ENCODE measurements at places on chromosomes 4 and X.

DNA sequence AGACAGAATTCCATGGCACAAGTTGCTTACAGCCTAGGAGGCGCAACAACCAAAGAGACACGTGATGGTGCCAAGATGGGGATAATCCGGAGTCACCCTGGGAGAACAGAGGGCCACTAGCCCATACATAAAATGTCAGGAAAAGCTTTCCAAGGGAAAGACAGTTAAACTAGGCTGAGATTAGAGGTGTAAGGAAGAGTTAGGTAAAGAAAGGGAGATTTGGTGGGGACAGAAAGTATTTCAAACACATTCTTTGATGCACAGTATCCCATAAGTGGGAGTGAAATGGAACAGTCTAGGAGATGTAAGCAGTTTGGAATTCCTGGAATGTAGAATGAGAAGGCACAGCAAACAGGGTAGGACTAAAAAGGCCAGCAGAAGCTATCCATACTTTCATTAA, 860.9 kb upstream of the LCORL start:
- peak; percentile 84 for DNase-seq

- no peak for DNase-seq
These were observed 87.9 kb downstream of the BCOR start for GRCh38 chrX:40009890-40010289.

GRCh38 chr4:10168151-10168550, 51.6 kb upstream of the WDR1 start:
- no peak for DNase-seq

DNA sequence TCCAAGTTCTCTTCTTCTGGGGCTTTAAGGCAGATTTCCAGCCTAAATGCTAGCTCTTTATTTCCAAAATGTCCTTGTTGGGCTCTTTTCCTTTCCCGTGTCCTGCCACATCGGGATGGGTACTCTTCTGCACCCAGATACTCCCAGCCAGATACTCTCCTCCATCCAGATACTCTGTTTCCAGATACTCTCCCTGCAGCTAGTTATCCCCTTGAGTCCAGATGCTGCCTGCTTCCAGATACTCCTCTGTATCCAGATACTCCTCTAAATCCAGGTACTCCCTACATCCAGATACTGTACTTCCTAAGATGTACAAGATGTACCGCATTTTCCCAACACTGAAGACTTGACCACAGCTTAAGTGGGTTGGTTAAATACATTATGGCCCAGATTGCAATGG, 10.5 kb upstream of the XG start:
- no peak for DNase-seq

DNA sequence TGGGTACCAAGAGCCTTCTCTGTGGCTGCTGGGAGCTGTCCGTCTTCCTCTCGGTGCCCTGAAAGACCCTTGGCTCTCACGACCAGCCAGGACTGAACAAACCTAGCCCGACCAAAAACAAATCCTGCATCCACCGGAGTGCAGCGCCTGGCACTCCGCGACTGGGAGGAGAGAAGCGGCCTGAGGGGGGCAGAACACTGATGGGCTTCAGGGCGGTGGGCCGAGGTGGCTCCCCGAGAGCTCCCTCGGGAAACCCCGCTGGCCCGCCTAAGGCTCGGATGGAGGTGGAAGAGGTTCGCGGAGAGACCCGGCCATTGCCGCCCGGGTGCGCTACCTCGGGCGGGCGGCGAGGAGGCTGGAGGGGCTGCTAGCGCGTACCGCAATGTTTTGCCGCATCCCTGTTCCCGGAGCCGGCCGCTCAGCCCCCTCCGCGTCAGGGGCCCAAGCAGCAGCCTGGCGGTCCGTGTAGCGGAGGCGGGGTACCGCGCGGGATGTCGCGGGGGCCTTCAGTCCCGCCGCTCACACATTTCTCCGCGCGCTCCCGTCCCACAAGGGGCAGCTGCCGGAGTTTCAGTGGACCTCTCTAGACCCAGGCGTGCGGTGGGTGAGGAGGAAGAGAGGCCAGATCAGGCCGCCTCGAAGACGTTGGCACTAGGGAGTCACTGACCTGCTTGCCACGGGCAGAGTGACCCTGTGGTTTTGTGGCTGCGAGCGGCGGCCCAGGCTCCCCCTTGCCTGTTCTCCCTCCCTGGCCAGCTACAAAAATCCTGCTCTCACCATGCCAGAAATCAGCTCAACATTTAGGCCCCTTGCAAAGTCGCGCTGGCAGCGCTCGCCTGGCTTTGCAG, 2.2 kb downstream of the SLITRK4 start:
- no peak for DNase-seq

GRCh38 chrX:102345916-102346315, 93.9 kb downstream of the NXF2B start:
- peak; percentile 24 for DNase-seq

DNA sequence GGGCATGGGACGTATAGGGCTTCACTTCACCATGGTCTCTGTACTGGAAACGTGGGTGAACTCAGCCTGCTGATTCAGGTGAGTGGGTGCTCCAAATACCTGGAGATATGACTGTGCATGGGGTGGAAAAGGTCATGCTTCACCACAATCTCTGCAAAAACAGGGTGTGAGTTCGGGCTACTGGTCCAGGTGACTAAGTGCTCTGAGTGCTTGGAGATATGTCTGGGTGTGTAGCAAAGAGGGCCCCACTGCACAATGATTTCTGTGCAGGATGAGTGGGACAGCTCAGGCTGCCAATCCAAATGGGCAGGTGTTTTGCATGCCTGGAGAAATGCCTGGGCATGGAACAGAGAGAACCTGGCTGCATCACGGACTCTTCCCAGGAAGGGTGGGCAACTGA, 11.2 kb upstream of the CPXCR1 start:
- DNase-seq: no peak

DNA sequence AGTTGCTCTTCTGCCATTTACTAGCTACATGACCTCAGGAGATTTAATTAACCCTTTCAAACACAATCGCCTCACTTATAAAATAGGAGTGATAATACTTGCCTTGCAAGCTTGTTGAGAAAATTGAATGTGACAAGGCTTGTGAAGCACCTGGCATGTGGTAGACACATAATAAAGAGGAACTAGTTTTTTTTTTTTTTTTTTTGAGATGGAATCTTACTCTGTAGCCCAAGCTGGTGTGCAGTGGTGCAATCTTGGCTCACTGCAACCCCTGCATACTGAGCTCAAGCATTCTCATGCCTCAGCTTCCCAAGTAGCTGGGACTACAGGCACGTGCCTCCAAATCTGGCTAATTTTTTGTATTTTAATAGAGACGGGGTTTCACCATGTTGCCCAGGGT, 73.7 kb upstream of the STIM2 start:
- no peak for DNase-seq

DNA sequence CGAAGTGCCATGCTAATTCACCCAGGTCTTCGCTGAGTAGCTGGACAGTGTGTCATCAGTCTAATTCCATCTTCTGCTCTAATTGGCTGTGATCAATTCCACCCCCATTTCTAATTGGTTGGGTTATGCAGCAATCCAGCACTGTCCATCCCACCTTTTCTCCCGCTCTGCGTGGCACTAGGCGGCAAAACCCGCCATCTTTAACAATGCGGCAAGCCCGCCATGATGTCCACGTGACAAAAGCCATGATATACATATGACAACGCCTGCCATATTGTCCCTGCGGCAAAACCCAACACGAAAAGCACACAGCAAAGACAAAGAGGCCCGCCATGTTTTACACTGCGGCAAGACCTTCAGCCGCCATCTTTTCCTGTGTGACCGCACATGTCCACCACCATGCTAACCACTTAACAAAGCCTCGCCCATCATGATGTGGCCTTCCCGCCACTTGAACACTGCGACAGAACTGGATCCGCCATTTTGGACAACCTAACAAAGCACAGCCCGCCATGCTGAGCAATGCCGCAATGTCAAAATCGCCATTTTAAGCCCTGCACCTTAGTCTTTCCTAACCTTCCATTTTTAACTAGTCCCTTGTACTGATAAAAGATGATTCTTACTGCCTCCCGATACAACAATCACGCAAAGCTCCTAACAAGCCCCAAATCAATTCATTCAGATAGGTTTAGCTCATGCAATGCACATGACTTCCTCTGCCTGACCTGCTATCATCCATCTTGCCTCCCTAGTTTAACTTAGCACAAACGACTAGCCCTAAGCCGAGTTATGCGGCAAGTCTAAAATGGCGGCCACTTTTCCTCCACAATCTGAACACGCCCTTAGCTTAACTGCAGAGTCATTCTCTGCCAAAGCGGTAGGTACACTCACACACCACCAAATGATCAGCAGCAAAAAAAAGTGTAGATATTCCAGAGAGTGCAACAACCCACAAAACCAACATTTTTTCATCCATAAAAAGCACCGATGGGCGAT, 288.3 kb downstream of the CHIC1 start:
- no peak for DNase-seq

DNA sequence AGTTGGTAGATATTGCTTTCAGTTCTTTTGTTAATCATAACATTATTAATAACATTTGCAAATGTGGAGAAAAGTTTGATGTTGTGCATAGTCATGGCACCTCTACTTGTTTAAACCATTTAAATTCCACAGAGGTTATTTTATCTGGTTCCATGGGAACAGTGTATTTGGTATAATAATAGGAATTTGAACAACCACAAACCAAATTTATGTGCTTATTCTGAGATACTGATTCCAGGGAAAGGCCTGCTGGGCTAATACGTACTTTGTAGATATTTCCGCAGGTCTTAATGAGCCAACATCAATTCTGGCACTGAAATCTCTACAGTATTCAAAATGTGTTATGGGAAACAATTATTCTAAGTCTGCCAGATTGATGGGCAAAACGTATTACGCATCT, 319.0 kb downstream of the DKK2 start:
- DNase-seq: peak; percentile 49

GRCh38 chr4:115030281-115030680, 83.1 kb downstream of the NDST4 start:
- DNase-seq: no peak

DNA sequence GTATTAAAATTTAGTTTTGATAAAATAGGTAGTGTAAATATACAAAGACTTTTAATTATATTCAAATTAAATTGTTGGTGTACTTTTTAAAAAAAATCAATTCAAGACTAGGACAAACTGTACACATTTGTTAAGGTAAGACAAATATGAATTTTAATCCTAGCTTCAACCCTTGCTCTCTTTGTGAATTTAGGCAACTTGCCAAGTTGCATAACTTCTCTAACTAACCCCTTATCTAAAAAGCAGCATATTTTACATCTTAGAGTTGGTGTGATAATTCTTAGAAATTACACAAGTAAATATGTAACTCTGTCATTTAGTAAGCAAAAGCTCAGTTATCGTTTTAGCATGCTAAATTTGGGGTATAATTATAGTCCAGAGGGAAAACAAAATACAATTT, 78.1 kb upstream of the FSTL5 start:
- no peak for DNase-seq

GRCh38 chrX:110396735-110397134, 38.1 kb downstream of the RTL9 start:
- DNase-seq: no peak

DNA sequence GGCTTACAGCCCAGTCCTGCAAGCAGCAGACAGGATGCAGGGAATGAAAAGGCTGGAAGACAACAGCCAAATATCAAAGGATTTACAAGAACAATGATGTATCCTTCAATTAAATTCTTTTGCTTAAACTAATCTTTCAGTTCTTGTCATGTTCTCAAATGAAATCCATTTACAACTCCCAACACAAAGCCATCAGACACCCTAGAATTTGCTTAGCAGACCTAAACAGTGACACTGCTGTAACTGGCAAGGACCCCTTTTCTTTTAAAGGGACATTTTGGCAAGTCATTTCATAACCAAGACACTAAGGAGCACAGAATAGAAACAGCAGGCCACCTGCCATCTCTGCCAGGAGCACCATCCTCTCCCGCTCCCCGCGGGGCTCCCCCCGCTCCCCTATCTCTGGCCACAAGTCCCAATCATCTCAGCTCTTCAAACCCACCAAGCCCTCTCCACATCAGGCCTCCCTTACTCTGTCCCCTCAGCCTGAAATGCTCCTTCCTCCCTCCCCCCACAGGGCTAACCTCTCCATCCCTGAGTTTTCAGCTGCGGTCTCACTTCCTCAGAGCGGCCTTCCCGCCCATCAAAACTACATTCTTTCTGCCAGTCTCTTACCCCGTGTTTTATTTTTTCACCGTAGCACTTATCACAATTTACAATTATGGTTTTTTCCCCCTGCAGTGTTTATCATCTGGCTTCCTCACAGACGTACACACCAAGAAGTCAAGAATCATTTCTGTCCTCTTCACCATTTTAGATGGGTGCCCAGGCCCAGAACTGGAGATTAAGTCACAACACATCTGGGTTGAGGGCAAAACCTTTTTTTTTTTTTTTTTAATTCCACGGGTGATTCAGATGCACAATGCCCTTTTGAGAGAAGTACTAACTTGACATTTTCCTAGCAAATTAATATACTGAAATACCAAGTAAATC, 45.8 kb downstream of the TSPAN5 start:
- DNase-seq: no peak

- no peak for DNase-seq
These were observed 495.9 kb upstream of the FAM241A start for GRCh38 chr4:111649308-111649707.

- peak; percentile 11 for DNase-seq
These were observed 595 bp upstream of the PYURF start for GRCh38 chr4:88524171-88524570.

DNA sequence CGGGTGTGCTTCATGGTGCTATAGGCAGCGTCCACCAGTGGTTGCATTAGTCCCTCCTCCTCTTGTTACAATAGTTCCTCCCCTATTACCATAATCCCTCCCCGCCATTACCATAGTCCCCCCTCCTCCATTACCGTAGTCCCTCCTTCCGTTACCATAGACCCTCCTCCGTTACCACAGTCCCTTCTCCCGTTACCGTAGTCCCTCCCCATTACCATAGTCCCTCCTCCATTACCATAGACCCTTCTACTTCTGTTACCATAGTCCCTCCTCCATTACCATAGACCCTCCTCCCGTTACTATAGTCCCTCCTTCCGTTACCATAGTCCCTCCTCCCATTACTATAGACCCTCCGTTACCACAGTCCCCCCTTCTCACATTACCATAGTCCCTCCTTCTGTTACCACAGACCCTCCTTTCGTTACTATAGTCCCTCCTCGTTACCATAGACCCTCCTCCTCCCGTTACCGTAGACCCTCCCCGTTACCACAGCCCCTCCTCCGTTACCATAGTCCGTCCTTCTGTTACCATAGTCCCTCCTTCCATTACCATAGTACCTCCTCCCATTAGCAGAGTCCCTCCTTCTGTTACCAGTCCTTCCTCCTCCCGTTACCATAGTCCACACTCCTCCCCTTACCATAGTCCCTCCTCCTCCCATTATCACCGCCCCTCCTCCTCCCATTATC, 129.6 kb downstream of the DHRSX start:
- DNase-seq: no peak

- DNase-seq: no peak
These were observed 59.7 kb upstream of the BCOR start for GRCh38 chrX:40157228-40158035.
